ENCODE measurements at places on chromosomes 4 and X. TPM values are rescaled to one million over a fixed set of nuclear protein-coding genes. Genes with fewer than 3 reads are reported as not detected.

DNA sequence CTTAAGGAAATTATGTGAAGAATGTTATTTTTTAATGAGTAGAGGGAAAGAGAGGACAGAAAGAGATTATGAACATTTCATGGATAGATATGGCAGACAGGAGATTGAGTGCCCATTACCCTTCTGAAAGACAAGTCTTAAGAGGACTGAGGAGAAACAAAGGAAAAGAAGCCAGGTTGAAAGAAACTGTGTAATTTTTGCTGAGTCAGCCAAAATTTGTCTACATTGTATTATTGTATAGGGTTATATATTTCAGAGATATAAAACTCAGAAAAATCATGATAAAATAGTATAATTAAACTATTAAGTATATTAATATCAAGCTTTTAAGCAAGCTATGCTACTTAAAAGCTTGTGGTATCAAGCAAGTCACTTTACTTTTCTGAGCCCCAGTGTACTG, 4.9 kb downstream of the TMPRSS11B start:
- no peaks in the 10 kb centered on the region for H3K36me3 ChIP-seq
- no peak overlapping the region for H3K4me3 ChIP-seq
- no peaks in the 10 kb centered on the region for H3K4me1 ChIP-seq
- H3K27ac ChIP-seq: no peak overlapping the region
- no peak for DNase-seq

DNA sequence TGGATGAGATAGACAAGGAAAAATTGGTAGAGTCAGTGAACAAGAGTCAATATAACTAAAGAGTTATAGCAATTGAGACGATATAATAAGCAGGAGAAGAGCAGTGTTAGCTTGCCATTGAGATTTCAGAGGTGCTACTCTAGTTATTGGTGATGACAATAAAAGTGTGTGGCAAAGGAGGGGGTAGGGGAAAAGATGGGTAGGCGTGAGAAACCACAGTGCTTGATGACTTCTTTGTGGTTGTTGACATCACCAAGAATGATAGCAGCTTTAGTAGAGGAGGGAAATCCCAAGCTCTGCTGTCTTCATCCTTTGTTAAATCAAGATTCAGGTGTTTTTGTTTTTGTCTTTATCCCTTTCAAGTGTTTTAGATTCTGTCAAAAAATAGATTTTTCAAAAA, 179.9 kb upstream of the PPP3CA start:
- H3K4me1 ChIP-seq: no peaks in the 10 kb centered on the region
- H3K27ac ChIP-seq: no peak overlapping the region
- H3K4me3 ChIP-seq: no peak overlapping the region
- H3K36me3 ChIP-seq: no peaks in the 10 kb centered on the region
- no peaks in the 10 kb centered on the region for H3K27me3 ChIP-seq

GRCh38 chr4:15021946-15022345, 19.7 kb downstream of the CPEB2 start:
- no peaks in the 10 kb centered on the region for H3K27me3 ChIP-seq
- no peak overlapping the region for H3K4me3 ChIP-seq
- no peak overlapping the region for H3K27ac ChIP-seq
- no peaks in the 10 kb centered on the region for H3K4me1 ChIP-seq
- DNase-seq: no peak

- DNase-seq: peak; percentile 51
- H3K4me3 ChIP-seq: no peak overlapping the region
- H3K4me1 ChIP-seq: no peaks in the 10 kb centered on the region
- H3K27me3 ChIP-seq: no peaks in the 10 kb centered on the region
- no peaks in the 10 kb centered on the region for H3K36me3 ChIP-seq
- no peak overlapping the region for H3K27ac ChIP-seq
These were observed 2308.1 kb upstream of the AGA start for GRCh38 chr4:179750374-179750773.

DNA sequence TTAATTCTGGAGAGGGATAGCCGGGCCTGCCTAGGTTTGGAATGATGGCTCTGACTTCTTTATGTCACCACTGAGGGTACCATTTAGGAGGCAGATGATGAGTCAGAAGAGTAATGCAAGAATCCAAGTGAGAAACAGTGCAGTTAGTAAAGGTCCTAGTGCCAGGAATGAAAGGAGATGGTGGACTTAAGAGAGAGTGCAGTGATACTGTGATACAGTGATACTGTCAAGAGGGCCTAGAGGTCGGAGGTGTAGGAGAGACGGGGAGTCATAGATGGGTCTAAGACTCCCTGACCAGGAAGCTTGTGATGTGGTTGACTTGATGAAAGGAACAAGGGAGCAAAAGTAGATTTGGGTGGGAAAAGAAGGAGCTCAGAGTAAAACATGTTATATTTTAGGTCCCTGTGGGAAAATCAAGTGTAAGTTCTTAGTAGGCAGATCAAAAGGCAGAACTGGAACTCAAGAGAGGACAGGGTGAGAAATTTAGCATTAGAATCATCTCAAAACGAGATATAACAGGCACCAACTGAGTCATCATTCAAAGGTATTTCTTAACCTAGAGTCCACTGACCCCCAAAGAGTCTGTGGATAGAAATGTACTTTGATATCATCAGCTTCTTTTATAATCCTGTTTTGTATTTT, 85.0 kb downstream of the NFKB1 start:
- no peaks in the 10 kb centered on the region for H3K27me3 ChIP-seq
- peaks cover 15% of the 10 kb centered on the region for H3K36me3 ChIP-seq
- DNase-seq: no peak
- no peaks in the 10 kb centered on the region for H3K4me1 ChIP-seq
- no peak overlapping the region for H3K4me3 ChIP-seq

DNA sequence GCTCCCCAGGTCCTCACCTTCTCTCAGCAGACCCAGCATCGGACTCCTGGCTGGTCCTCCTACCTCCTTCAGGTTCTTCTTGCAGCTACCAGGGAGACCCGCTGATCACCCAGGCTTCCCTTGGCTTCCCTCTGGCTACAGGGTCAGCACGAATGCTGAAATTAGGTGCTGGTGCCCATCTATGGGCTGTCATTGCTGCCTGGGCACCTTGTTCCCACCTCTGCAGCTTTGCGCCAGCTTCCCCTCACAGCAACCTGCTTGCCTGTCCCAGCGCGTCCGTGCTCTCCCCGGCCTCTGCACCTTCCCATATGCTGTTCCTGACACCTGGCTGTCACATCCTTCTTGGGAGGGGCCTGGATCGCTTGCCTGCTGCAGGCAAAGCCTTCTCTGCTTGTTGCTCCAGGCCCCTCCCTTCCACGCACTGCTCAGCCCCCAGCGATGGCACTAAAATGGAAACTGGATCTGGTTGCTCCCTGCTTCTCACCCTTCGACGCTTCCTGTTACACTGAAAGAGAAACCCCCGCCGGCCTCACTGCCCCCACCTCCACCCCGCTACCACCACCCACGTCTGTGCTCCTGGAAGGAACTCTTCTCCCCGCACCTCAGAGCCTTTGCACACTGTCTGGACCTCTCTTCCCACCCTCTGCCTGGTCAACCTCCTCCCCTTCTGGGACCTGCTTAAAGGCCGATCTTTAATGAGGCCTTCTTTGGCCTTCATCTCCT, 22.2 kb downstream of the C4orf50 start:
- H3K4me1 ChIP-seq: no peaks in the 10 kb centered on the region
- H3K27ac ChIP-seq: no peak overlapping the region
- no peaks in the 10 kb centered on the region for H3K27me3 ChIP-seq
- no peak for DNase-seq

DNA sequence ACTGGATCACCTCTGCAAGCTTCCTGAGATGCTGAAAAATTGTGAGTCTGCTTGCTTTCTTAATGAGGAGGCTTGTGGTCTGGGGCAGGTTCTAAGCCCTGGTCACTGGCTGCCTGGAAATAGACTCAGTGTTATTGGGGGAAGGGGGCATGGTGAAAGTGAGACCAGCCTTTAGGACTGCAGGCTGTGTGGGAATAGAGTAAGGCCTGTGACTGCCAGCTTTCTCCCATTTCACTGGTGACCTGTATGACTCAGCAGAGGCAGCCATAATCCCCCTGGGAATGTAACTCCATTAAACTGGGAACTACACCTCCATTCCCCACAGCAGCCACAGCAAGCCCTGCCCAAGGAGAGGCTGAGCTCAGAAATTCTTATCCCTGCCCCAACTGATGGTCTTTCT, 55.9 kb upstream of the IL15 start:
- H3K36me3 ChIP-seq: no peaks in the 10 kb centered on the region
- no peak overlapping the region for H3K4me3 ChIP-seq
- no peaks in the 10 kb centered on the region for H3K27me3 ChIP-seq
- peak; percentile 19 for DNase-seq
- H3K4me1 ChIP-seq: peaks cover 2% of the 10 kb centered on the region
- no peak overlapping the region for H3K27ac ChIP-seq

DNA sequence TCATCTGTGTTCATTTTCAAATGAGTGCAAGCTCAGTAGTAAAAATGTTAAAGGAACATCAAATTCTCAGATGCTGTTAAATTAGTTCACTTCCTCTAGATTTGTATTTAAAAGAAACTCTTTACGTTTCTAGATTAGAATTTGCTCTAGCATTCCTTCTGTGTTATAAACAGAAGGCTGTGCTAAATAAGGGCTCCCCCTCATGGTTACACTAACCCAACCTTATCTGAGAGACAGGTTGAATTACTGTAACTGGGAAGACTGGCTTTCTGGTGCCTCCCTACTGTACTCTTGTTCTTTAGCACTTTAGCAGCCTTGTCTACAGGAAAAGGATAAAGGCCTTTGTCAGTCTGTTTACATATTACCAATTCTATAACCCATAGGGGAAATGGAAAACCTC, 56.8 kb downstream of the RXFP1 start:
- H3K27ac ChIP-seq: no peak overlapping the region
- H3K36me3 ChIP-seq: no peaks in the 10 kb centered on the region
- peak; percentile 51 for DNase-seq
- H3K4me1 ChIP-seq: no peaks in the 10 kb centered on the region
- H3K27me3 ChIP-seq: no peaks in the 10 kb centered on the region

GRCh38 chrX:53715346-53715924, 28.9 kb upstream of the HUWE1 start:
- H3K4me1 ChIP-seq: peaks cover 6% of the 10 kb centered on the region
- H3K4me3 ChIP-seq: no peak overlapping the region
- H3K36me3 ChIP-seq: no peaks in the 10 kb centered on the region
- H3K27ac ChIP-seq: no peak overlapping the region
- peaks cover 6% of the 10 kb centered on the region for H3K27me3 ChIP-seq
- DNase-seq: no peak

DNA sequence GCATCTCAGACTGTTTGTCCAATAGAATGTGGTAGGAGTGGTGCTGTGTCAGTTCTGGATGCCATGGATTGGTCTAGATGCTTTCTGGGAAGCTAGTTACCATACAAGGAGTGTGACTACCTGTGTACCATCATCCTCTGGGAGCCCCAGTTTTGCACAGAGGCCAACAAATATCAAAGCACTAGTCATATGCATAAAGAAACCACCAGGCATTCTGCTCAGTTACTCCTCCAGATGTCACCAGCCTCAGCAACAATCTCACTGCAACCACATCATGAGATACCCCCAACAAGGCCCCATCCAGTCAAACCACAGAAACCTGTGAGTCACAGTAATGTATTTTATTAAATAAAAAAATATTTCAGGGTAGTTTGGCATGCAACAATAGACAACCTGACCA, 435.8 kb upstream of the CPEB2 start:
- no peaks in the 10 kb centered on the region for H3K36me3 ChIP-seq
- peak; percentile 0 for DNase-seq
- H3K4me3 ChIP-seq: no peak overlapping the region
- H3K27ac ChIP-seq: no peak overlapping the region
- H3K4me1 ChIP-seq: no peaks in the 10 kb centered on the region

GRCh38 chr4:185165605-185166063, 22.6 kb downstream of the SLC25A4 start:
- DNase-seq: peak; percentile 87
- no peaks in the 10 kb centered on the region for H3K4me1 ChIP-seq
- no peak overlapping the region for H3K27ac ChIP-seq
- no peak overlapping the region for H3K4me3 ChIP-seq
- H3K36me3 ChIP-seq: peaks cover 19% of the 10 kb centered on the region

GRCh38 chr4:156374069-156374468, 420.4 kb upstream of the CTSO start:
- H3K27ac ChIP-seq: no peak overlapping the region
- H3K4me1 ChIP-seq: peaks cover 2% of the 10 kb centered on the region
- H3K27me3 ChIP-seq: no peaks in the 10 kb centered on the region
- DNase-seq: no peak
- H3K36me3 ChIP-seq: no peaks in the 10 kb centered on the region

DNA sequence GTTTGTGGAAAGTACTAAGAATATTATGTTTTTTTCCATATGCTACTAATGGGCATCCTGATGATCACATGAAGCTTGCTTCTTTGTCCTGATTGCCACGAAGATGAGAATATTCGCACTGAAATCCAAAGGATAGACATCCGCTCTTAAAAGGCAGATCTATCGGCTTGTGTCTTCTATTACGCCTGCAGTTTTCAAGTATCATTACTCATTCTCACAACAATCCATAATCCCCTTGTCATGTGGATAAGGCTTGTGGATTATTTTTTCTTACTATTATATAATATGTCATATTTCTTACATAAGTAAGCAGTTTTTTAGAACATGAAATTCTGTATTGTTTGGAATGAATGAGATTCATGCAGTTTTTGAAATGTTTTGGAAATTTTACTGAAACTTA, 62.8 kb downstream of the KCNIP4 start:
- peaks cover 4% of the 10 kb centered on the region for H3K4me1 ChIP-seq
- no peak overlapping the region for H3K27ac ChIP-seq
- no peak overlapping the region for H3K4me3 ChIP-seq
- no peaks in the 10 kb centered on the region for H3K36me3 ChIP-seq

DNA sequence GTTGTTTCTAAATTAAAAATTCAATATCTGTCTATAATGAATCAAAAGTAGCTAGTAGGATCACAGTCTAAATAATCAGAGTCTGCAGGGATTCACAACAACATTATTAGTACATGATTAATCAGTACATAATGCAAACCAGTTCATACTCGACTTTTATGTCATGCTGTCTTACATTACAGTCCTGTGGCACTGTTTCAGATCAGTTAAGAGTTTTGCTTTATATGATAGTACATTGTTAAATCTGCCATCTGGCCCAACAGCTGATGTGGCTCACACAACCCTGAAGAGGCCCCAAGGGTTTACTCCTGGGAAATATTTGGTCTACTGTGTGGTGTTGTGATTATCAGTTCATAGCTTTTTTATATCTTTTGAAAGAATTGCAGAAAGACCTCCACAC, 247.1 kb upstream of the ETNPPL start:
- H3K27ac ChIP-seq: no peak overlapping the region
- peak; percentile 84 for DNase-seq
- no peaks in the 10 kb centered on the region for H3K36me3 ChIP-seq
- no peaks in the 10 kb centered on the region for H3K27me3 ChIP-seq
- no peaks in the 10 kb centered on the region for H3K4me1 ChIP-seq

DNA sequence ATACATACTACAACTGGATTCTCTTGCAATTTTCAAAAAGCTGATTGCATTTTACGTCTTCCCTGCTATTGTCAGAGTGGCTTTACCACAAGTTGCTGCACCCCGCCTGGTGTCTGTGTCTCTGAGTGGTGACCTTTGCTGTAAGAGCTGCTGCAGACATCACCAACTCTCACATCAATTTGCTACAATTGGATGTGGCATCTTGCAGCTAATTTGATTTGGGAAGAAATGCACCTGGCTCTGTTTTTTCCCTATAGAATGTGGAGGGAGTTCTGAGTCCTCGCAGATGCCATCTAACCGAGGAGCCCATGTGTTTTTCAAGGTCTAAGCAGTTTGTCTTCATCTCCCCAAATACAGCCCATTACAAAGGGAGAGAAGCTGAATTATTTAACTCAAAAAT, 73.8 kb upstream of the PHOX2B start:
- no peaks in the 10 kb centered on the region for H3K36me3 ChIP-seq
- DNase-seq: no peak
- no peak overlapping the region for H3K27ac ChIP-seq
- H3K4me1 ChIP-seq: no peaks in the 10 kb centered on the region

Gene DIPK2B
- total RNA-seq: not detected

Gene ARX
- total RNA-seq: not detected

Gene AFF2
- total RNA-seq: 0.72 TPM

Gene FRMPD4
- total RNA-seq: 1.1 TPM

Gene TFE3
- 24.4 TPM for total RNA-seq

Gene SSR4
- 118 TPM for total RNA-seq

Gene TBC1D9
- 16.9 TPM for total RNA-seq

Gene DMRTC1
- not detected for total RNA-seq

Gene RBMXL3
- total RNA-seq: not detected

Gene IL13RA1
- total RNA-seq: 35.6 TPM

All from IMR-90 (cell line).